Heart left ventricle (tissue), 16 donors: ENCODE measurements at places on chromosomes 2 and 18.

GRCh38 chr18:79868811-79869541, 71.2 kb downstream of the KCNG2 start:
- no peak for DNase-seq

DNA sequence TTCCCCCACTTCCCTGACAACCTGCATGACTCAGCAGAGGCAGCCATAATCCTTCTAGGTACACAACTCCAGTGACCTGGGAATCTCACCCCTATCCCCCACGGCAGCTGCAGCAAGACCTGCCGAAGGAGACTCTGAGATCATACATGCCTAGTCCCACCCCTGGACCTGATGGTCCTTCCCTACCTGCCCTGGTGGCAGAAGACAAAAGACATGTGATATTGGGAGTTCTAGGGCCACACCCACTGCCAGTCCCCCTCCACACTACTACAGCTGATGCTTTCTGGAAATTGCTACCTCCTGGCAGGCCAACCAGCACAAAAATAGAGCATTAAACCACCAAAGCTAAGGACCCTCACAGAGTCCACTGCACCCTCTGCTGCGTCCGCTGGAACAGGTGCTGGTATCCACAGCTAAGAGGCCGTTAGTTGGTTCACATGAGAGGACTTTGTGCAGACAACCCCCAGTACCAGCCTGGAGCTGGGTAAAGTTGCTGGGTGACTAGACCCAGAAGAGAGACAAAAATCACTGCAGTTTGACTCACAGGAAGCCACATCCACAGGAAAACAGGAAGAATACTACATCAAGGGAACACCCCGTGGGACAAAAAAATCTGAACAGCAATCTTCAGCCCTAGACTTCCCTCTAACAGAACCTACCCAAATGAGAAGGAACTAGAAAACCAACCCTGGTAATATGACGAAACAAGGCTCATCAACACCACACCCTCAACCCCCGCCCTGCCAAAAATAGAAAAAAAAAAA, 12.5 kb downstream of the MARCO start:
- no peak for DNase-seq

- no peak for DNase-seq
These were observed 794 bp downstream of the NOTO start for GRCh38 chr2:73203055-73203681.

- no peak for DNase-seq
These were observed 250.5 kb upstream of the SKOR2 start for GRCh38 chr18:47501946-47502345.

DNA sequence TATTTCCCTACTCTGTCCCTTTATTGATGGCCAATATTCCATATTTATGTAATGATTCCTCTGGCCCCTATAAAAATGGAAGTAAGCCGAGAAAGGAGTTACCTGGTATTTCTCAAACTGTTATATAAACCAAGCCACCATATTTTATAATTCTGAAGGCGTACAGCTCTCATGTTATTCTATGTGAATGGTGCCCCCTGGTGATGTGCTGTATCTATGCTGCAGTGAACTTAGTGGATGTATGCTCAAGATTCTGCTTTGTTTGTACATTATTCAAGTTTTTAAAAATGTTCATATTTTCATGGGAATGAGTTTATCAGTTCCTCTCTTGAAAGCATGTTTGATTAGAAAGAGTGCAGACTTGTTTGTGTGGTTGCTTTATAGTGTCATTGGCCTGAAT, 194.5 kb upstream of the LRRTM1 start:
- DNase-seq, result peak; percentile 32

DNA sequence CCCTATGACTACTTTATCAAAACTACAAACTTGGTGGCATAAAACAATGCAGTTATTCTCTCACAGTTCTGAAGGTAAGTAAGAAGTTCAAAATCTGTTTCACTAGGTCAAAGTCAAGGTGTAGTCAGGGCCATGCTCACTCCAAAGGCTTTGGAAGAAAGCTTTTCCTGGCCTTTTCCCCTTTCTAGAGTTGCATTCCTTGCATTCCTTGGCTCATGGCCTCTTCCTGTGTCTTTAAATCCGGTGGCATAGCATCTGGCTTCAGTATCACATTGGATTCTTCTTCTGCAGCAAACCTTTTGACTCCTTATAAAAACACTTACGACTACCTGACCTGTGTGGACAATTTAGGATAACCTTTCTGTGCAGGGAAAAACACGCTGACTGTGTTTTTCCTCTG, 543.5 kb upstream of the HNMT start:
- DNase-seq, result no peak

DNA sequence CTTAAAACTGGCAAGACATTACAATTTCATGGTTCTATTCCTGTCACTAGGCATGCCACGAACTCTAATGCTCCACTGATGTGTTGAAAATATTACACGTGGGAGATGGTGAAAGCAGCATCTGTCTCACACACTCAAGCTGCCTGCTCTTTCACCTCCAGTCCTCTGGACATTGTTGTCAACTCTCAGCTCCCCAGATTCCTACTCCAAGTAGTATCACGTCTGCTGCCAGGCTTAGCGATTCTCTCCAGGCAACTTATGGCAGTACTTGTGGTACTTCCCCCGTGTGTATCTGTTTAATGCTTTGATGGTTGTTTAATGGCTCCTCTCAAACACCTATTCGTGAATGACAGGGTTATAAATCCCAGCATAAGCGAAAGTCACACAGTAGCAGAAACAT, 103.8 kb downstream of the TMEFF2 start:
- DNase-seq, result no peak
